Choroid plexus epithelial cell (primary cell): ENCODE measurements at places on chromosomes 2 and 18.
A peak's percentile ranks its signal among the peaks of the same experiment; 100 is the strongest.

DNA sequence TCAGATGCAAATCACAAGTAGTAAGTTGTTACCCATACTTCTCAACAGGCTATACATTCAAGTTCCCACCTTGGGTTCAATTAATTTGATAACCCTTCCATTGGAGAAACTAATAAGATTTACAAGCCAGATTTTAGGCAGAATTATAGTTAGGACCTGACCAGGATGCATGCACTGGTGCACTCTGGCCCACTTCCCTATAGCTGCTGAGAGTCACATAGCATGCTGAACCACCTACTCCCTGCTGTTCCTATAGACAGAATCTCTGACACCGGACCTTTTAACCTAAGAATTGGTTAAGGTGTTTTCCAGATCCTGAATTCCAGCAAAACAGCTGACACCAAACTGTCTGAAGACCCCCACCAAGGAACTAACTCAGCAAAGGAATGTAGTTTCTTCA, 26.2 kb downstream of the FAM210A start:
- no peak for DNase-seq

DNA sequence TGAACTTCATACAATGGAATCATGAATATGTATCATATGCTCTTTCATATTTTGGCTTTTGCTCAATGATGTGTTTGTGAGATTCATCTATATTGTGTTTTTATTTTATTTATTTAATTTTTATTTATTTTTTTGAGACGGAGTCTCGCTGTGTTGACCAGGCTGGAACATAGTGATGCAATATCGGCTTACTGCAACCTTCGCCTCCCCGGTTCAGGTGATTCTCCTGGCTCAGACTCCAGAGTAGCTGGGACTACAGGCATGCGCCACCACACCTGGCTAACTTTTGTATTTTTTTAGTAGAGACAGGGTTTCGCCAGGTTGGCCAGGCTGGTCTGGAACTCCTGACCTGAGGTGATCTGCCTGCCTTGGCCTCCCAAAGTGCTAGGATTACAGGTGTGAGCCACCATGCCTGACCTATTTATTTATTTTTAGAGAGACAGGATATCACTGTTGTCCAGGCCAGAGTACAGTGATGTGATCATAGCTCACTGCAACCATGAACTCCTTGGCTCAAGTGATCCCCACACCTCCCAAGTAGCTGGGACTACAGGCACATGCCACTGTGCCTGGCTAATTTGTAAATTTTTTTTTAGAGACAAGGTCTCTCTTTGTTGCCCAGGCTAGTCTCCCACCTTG, 74.5 kb downstream of the TET3 start:
- no peak for DNase-seq

DNA sequence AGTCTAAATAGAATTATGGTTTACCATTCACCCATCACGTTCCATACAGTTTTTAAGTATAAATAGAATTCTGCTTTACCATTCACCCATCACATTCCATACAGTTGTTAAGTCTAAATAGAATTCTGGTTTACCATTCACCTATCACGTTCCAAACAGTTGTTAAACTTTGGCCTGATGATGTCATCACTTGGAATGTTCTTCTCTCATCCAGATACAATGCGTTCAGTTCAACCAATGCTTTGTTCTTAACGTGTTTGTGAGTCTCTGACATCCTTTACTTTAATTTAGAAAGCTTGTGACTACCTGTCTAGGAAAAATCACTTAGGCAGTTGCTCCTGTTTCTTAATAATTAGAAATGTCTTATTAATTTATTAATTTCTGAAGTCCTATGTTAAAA, 236.3 kb upstream of the RASGRP3 start:
- peak; percentile 86 for DNase-seq

- DNase-seq, result no peak
Observed at GRCh38 chr2:112029164-112029563, 25.9 kb upstream of the TMEM87B start.

DNA sequence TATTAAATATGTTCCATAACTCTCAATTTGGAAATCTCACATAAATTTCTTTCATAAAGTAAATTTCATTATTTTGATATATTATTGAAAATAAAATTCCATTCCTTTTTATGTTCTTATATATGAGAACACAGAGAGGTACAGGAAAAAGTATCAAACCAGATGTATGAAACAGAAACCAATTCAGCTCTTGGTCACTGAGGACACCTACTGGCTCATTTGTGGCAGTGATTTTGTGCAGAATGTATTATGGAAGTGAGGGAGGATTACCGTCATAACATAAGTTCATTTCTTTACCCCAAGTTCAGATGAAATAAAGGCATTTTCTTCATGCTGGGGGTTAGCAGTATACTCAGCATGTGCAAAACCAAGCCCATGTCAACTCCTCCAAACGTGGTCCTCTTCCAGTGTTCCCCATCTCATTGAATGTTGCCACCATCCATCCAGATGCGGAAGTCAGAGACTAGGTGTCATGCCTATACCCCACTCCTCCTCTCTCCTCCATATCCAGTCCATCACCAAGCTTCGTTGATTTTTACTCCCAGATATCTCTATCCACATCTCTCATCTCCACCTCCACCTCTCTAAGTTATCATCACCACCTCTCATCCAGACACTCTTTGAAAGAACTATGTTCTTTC, 41.7 kb upstream of the MALL start:
- DNase-seq, result peak; percentile 85

DNA sequence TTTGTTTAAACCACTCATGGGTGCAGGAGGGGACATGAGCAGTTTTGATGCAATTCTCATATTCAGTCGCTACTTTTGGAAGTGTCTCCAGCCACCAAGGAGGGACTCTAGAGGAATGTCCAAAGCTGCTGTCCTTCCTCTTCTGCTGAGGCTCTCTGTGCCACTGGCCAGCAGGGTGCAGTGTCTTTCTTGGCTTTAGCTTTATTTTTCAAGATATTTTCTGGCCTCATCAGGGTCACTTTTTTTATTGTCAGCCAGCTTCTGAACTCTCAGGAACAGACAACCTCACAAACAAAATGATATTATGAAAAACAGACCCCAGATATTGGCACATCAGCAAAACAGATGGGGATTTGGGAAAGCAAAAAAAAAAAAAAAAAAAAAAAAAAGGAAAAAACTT, 289.3 kb upstream of the ZSWIM2 start:
- DNase-seq, result peak; percentile 72

- no peak for DNase-seq
Observed at GRCh38 chr2:161112908-161113307, 47.3 kb upstream of the TANK start.

GRCh38 chr2:178225006-178225805, 30.9 kb downstream of the OSBPL6 start:
- peak; percentile 72 for DNase-seq

DNA sequence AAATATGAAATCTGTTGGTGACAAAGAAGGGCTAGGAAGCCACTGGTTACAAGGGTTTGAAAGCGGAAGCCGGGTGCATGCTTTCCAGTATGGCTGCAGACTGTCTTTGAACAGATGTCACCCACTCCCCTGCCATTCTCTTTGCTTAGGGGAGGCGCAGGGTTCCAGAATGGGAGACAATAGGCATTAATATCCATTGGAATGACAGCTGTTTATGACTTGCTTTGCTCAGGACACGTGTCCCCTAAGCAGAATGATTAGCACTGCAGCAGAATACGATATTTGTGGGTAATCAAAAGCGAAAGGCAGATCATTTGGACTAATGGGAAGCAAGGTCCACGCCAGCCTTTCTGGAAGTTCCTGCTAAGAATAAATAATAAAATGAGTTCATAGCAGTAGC, 25.8 kb upstream of the NRP2 start:
- no peak for DNase-seq

- DNase-seq, result peak; percentile 68
Observed at GRCh38 chr2:218323526-218324472, 31.5 kb upstream of the TMBIM1 start.

DNA sequence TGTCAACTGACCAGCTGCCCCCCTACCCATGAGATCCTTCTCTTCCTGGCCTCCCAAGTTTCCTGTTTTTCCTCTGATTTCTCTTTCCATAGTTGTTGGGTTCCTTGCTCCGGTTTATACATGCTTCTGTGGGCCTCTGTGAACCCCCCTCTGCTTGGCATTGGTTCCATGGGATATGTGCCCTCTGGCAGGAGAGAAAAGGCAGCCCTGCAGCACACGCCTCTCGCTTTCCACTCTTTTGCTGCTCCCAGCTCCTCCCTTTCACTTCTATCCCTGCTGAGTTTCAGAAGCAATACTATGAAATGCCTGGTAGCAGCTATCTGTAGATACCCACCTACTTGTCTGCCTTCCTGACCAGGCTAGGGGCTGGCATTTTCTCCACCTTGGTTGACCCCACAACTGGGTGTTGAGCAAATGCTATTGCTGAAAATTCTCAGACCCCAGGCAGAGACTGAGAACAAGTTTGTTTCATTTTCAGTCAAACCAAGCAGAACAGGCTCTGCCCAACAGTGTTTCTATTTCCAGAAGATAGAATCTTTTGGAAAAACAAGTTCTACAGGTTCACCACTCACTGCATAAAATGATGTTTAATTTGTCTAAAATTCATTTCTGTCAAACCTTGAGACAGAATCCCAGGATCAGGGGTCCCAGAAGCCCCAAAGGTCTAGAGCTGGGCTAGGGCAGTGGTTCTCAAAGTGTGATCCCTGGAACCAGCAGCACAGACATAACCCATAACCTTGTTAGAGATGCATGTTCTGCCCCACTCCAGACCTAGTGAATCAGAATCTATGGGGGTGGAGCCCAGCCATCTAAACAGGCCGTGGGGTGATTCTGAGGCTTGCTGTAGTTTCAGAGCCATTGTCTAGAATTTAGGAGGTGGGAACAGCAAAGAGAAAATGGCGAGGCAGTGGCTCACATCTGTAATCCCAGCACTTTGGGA, 13.4 kb downstream of the CAPG start:
- DNase-seq, result no peak

DNA sequence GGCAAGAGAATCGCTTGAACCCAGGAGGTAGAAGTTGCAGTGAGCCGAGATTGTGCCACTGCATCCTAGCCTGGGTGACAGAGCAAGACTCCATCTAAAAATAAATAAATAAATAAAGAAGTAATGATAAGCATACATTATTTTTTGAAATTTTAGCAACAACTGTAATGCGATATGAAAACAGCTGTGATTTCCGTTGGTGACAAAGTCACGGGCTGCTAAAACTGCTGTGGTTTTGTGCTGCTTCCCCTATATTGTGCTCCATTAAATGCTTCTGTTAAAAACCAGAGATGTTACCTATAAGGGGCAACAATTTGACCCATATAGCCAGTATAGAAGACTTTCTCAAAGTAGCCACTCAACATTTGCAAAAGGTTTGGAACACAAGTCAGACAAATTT, 8.3 kb downstream of the TRIM54 start:
- no peak for DNase-seq

DNA sequence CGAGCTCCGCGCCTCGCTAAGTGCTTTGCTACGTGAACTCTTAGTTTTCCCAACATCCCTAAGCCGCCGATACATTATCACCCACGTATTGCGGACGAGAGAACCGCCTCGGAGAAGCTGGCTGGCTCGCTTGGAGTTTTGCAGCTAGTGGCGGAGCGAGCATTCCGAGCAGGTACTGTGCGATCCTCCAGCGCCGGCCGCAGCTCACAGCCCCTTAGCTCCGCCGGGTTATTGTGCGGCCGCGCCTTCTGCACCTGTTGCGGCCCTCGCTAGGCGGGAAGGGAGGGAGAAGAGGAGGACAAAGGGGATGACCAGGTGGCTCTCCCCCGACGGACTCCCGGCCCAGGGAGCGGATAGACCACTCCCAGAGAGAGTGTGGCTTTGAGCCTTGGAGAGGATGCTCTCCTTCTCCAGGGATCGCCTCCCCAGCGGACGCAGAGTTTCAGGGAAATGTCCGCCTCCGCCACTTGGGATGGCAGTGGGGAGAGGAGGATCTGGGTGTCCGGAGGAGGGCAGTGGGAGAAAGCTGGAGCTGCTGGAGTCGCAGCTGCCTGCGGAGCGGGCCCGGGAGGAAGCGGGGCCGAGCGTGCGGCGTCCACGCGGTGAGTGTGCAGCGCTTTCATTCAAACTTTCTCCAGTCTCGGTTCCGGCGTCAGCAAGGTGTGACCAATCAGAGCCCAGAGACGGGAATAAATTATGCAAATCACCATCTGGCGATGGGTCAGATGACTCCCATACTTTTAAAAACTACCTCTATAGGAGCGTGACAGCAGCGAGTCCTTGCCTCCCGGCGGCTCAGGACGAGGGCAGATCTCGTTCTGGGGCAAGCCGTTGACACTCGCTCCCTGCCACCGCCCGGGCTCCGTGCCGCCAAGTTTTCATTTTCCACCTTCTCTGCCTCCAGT, at the start of gene LIPG:
Gene LIPG (plus strand): TSS at position 769 of the 905 bp plus-strand sequence. CDS start 252 bp downstream, outside the sequence.
- peak; percentile 76 for DNase-seq

- peak; percentile 47 for DNase-seq
Observed at GRCh38 chr2:226031647-226032501, 632.4 kb downstream of the NYAP2 start.

- DNase-seq, result no peak
Observed at GRCh38 chr18:12836551-12836950, 47.5 kb downstream of the PTPN2 start.

DNA sequence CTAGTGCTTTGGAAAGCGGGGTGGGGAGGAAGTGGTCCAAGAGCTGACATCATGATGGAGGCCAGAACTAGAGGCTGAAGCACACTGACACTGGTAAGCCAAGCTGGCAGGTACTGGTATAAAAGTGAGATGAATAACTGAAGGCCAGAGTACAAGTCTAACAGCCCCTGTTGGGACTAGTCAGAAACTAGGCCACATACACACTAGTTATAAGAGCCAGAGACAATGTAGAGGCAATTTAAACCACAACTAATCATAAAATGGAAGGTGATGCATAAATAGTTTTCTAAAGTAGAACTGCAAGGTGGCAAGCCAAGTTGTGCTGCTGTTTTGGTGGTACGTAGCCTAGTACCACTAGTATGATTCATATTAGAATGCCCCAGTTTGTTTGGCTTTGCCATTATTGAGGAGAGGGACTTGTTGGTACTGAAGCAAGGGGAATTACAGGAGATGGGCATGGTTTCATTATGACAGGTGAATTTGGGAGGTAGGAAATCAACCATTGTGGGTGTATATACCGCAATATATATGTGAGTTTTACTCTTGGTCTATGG, 57.6 kb downstream of the GDF7 start:
- DNase-seq, result no peak

GRCh38 chr2:17605696-17606095, 65.2 kb downstream of the VSNL1 start:
- no peak for DNase-seq

- DNase-seq, result no peak
Observed at GRCh38 chr18:2424420-2424819, 146.9 kb downstream of the METTL4 start.

- DNase-seq, result peak; percentile 95
Observed at GRCh38 chr2:186771395-186771794, 77.5 kb downstream of the FAM171B start.
